ENCODE measurements at places on chromosomes 6 and 20.

DNA sequence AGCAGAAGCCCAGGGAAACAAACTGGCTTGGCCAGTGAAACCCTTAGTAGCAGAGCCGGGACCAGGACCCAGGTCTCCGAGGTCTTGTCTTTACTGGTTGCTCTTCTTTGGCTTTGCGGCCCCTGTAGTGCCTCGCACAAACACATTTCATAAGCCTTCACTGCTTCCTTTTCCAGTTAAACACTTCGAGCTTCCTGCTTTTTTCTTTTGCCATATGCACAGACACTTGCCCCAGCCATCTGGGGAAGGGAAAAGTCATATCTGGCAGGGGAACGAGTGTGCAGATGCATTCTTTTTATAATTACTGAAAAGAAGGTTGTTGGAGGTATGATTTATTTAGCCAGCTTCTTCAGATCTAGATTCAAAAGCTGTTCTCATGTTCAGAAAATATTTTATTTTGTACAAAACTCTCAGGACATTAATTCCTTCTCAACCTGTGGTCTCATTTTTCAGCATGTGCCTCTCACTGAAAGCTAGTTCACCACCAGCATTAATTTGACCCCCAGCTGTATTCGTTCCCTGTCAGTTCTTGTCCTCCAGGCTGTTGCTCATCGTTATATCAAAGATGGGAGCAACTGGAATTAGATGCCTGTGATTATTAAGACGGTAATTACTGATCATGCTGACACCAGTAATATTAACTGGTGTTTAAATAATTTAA is 19.2 kb downstream of the KLHL32 start:
- DNase-seq, result no peak

- DNase-seq, result no peak
Observed at GRCh38 chr20:59972037-59972801, 14.0 kb downstream of the CDH26 start.

- no peak for DNase-seq
Observed at GRCh38 chr6:5303682-5304081, 42.4 kb downstream of the FARS2 start.

DNA sequence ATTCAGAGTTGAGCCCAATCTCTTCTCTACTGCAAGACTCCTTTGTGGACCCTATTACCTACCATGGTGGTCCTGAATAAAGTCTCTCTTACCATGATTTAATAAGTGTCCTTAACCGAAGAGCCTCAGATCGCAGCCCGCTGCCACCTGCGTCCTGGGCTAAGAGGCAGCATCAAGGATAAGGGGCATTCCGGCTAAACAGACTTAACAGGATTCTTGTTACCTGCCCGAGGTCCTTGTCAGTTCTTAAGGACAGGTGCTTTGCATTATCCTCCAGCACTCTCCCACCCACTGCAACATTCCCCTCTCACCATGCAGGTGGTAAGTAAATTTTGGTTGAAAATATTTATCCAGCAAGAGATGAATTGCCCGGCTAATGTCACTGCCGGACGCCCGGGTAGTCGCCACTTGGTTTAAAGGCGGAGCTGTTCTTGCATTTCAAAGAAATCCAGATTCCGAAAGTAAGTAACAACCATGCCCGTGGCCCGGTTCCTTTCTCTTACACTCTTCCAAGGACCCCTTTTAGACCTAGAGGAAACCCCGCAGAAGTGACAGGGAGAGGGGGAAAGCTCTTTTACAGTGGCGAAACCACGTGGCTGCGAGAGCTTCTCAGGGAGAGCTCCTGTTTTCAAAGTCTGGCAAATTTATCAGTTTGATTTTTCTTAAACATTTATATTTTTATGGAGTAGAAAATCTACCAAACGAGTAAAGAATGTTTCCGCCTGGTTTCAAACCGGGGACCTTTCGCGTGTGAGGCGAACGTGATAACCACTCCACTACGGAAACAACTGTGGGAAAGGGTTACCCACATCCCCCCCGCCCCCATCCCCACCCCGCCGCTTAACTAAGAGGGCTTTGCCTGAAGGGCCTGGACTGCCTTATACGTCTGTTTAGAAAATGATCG is 41.9 kb upstream of the PRSS16 start:
- DNase-seq, result no peak

DNA sequence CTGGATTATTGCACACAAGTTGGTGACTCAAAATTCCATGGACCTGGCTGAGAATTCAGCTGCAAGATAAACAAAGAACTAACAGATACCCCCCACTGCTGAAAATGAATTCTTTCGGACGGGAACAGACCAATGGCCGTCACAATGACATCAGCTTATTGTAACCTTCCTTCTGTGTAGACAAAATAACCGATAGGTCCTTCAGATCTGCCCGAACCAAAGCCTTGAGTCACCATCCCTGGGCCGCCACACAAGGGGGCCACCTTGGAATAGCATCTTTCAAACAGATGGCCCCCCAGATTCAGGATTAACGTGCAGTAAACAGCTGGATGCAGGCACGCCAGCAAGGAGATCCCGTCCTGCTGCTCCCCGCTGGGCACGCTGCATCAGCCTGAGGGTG is 214.0 kb upstream of the EXOC2 start:
- DNase-seq, result no peak

- no peak for DNase-seq
Observed at GRCh38 chr6:116126032-116126431, at the start of gene COL10A1. COL10A1 (minus strand) TSS chr6:116126132; CDS start chr6:116125492, 640 bp downstream.

GRCh38 chr6:22366214-22366613 is 69.4 kb upstream of the PRL start:
- no peak for DNase-seq

DNA sequence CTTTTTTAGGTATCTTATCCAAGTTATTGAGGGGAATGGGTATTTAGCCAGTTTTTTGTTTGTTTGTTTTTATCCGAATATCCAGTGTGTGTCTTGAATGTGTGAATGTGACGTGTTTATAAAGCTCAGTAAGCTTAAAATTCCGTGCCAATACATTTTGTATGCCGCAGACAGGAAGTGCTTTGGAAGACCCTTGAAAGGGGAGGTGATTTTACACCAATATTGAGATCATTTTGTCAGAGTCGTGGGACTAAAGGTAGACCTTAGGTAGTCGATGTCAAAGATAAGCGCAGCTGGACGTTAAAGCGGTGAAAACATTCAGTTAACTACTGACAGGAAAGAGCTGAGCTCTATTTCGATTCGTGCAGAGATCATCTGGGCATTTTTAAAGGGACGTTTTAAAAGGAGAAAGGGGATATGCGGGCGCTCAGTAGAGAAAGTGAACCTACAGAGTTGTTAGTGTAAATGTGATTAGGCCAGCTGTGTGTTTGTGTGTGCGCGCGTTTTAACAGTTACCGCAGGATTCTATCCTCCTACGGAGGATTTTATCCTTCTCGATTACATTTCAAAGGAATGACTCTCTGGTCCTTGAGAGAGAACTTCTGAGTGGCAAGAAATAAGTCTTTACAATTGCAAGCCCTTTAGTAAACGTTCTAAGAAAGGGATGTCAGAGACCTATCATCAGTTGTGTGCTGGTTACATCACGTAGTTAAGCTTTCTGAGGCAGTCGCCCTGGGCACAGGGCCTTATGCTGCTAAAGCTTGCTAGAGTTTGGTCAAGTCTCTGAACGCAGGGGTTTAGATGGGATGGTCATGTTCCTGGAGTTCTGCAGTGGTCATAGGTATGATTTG is 625 bp upstream of the ECHDC1 start:
- no peak for DNase-seq

All from NCI-H2107 (cell line).